CD4-positive, alpha-beta T cell treated with Interleukin-15 for 4 hours (primary cell): ENCODE measurements at places on chromosomes 7 and 10.

GRCh38 chr7:96591900-96592676, 117.6 kb downstream of the SEM1 start:
- no peak for DNase-seq

- peak; percentile 47 for DNase-seq
These were observed 37.9 kb upstream of the RASGEF1A start for GRCh38 chr10:43304687-43305333.

GRCh38 chr10:74684462-74684861, 141.9 kb upstream of the KAT6B start:
- no peak for DNase-seq

DNA sequence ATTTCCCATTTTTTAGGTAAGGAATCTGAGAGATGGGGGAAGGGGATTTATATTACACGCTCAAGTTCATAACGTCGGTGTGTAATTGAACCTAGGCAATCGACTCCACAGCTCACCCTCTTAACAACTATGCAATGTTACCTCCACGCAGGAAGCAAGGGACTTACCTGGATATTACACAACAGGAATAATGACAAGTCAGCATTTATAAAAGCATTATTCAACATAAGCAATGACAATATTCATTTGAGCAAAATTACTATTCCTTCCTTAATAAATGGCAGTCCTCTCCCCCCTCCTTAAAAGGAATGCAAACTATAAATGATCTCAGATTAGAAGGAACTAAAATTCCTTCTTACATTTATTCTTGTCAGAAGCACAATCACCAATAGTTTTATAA, 104.0 kb downstream of the PCLO start:
- no peak for DNase-seq

DNA sequence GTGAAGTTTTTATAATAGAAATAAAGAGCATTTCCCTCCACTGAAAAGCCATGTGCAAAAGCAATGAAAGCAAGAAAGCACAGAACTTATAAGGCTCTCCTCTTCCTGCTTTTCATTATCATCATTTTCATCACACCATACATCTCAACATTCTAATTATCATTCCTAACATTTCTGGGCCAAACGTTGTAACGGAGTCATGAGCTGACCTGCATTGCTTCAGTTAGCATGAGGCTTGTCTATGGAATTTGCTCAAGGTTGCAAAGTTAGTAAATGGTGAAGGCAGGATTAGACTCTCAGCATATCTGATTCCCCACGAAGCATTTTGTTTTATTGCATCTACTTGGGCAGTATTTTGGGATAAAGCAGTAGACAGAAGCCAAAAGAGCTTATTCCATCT, 11.4 kb downstream of the SCIN start:
- DNase-seq = no peak

GRCh38 chr10:9219860-9220259, 1165.4 kb downstream of the GATA3 start:
- no peak for DNase-seq

DNA sequence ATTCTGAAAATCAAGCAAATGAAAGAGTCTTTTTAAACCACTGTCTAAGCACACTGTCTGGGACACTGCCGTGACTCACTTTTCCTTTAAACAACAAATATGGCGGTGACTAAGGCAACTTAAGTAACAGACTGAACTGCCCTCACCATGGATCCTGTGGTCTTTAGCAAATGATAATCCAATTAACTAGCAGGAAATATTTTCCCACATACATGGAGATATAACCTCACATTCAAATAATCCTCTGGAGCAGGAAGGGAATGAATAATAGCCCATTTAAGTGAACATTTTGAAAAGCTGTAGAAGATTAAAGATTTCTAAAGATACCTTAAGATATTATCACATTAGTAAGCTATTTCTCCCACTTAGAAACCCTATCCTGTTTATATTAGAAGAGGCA, 40.3 kb upstream of the LRRC17 start:
- DNase-seq = no peak

- DNase-seq = no peak
These were observed 5.0 kb upstream of the MSMB start for GRCh38 chr10:46050941-46051623.

GRCh38 chr10:92146107-92146506, 144.8 kb downstream of the CPEB3 start:
- DNase-seq = no peak

DNA sequence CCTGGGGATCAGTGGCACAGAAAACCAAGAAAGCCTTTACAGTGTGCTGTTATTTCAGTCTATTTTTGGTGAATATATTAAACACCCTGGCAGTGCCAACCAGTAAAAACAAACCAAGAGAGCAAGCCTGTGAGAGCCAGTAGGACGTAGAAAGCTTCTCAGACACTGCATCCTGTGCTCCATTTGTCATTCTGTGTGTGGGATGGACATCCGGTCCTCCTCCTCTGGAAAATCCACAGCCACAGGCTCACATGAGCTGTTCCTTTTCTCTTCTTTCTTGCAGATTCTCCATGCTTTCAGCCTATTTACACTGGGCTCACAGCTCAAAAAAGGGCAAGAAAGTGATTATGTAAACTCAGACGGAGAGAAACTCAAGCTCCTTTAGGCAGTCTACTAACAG, 119.7 kb upstream of the YAE1 start:
- DNase-seq = no peak

DNA sequence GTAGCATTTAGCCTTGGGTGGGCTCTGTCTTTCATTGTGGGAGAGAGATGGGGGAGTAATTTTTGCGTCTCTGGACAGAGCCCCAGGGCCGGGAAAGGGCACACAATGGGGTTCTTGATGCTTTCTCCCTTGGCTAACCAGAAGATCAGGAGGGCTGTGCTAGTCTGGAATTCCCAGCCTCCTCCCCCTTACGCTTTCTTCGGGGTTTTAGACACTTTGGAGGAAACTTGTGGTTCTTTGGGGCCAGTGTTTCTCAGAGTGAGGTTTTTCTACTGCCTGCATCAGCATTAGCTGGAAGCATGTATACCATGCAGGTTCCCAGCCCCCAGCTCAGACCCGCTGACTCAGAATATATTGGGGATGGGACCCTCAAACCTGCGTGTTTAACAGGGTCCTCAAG, 7.0 kb downstream of the NEURL1 start:
- no peak for DNase-seq

DNA sequence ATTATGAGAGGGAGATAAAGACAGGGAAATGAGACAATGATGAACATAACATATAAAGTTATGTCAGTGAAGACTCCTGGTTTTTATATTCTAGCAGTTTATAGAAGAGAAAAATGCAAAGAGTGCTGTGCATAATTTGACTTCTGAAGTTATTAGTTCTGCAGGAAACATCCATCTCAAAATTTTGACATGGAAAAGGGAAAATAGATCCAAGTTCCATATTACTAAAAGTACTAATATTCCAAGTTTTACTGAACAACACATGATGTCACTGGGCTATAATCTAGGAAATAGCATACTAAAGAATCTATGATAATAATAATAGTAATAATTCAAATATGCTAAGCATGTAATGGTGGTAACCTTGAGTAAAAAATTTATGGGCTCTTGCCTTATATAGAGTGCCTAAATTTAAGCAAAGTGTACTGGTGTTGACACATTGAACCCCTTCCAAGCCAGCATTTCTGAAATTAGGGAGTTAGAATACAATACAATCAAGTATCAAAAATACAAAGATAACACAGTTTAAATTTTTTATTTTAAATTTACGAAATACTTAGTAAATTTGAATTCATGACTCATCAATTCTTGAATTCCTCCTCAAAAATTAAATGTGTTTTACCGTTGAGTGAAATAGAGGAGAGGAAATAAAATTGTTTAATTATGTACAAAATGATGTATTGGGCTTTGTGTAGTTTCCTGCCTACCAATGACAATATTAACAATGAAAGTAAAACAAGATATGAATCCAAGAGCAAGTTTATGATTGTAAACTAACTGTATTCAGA, 102.8 kb upstream of the KCND2 start:
- no peak for DNase-seq

GRCh38 chr7:158075633-158076001, 512.0 kb downstream of the PTPRN2 start:
- no peak for DNase-seq
